ENCODE measurements at places on chromosomes 6 and 20.

GRCh38 chr20:49674383-49675352, 39.0 kb downstream of the B4GALT5 start:
- DNase-seq, result no peak

- no peak for DNase-seq
Measured at GRCh38 chr6:109854541-109855308, 123.4 kb upstream of the GPR6 start.

DNA sequence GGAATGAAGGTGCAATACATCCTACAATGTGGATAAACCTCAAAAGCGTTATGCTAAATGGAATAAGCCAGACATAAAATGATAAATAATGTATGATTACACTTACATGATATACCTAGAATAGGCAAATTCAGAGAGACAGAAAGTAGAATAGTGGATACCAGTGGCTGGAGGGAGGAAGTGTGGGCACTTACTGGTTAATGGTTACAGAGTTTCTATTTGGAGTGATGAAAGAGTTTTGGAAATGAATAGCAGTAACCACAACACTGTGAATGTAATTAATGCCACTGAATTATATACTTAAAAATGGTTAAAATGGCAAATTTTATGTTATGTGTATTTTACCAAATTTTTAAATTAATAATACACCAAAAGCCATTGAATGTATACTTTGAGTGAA, 71.4 kb upstream of the CST7 start:
- no peak for DNase-seq

DNA sequence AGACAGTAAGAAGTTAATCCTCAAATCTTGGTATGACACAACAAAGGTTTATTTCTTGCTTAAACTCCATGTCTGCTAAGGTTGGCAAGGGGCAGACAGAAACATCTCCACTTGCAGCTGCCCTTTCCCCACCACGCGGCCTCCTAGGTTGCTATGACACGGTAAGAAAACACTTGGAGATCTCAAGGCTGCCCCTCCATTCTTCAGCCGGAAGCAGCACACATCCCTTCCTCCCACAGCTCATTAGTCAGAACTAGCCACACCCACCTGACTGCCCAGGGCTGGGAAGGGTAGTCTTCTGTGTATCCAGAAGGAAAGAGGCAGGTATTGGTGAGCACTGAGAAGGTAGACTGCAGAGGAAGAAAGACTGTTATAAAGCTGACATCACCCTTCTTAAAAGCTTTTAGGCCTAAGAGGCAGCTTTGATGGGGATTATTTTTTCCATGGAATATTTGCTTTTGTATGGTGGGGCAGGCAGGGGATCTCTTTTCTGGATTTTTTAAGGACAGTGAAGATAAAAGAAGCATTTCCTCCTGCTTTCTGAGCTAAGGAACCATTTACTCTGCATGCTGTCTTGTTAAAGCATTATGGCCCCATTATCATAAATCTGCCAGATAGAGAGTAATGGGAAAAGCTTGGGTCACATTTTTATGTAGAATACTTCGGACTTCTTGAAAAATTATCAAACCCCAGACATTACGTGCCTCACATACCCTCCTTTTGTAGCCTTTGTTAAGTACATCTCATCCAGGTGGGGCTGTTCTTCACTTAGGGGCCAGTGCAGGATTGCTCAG, 41.6 kb downstream of the MRAP2 start:
- no peak for DNase-seq

GRCh38 chr20:50866036-50866685, 65.1 kb downstream of the ADNP start:
- no peak for DNase-seq

DNA sequence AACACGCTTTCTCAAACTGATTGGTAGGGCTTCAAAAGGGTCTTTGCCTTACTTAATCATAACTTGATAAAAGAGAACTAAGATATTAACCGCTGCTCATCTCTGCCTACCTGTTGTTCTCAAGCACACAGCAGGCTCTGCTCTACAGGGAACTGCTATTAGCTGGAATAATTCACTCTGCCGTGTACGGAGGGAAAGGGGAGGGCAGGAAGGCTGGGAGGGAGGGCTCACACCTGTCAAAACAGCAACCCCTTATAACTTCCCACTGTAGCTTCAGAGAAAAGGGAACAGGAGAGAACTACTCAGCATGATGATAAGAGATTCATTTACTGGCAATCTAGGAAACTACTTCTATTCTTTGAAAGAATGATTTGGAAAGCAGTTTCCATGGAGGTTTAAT, 75.1 kb downstream of the ZMYND8 start:
- no peak for DNase-seq

GRCh38 chr20:64052326-64052722, 2.9 kb upstream of the SOX18 start:
- DNase-seq, result no peak

DNA sequence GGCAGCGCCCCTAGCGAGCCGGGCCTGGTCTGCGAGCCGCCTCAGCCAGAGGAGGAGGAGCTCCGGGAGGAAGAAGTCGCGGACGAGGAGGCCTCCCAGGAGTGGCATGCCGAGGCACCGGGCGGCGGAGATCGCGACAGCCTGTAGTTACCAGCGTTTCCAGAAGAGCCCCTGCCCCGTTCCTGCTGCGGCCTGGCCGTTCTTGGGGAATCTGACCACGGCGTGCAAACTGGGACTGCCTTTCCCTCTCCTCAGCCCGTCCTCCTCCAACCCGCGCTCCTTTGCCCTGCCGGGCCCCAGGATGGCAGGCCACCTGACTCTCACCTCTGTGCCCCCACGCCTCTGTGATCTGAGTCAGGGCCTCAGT, 802 bp downstream of the HDGFL1 start:
- DNase-seq, result no peak
